ENCODE measurements at places on chromosomes 3 and 15.

DNA sequence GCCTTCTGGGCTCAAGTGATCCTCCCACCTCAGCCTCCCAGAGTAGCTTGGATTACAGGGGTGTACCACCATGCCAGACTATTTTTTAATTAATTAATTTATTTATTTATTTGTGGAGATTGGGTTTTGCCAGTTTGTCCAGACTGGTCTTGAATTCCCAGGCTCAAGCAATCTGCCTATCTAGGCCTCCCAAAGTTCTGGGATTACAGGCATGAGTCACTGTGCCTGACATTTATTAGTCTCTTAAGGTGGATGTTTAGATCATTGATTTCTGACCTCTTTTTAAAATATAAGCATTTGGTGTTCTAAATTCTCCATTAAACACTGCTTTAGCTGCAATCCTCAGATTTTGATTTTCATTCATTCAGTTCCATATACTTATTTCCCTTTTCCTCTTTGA is 15.6 kb downstream of the FBXW12 start:
- DNase-seq, result no peak

DNA sequence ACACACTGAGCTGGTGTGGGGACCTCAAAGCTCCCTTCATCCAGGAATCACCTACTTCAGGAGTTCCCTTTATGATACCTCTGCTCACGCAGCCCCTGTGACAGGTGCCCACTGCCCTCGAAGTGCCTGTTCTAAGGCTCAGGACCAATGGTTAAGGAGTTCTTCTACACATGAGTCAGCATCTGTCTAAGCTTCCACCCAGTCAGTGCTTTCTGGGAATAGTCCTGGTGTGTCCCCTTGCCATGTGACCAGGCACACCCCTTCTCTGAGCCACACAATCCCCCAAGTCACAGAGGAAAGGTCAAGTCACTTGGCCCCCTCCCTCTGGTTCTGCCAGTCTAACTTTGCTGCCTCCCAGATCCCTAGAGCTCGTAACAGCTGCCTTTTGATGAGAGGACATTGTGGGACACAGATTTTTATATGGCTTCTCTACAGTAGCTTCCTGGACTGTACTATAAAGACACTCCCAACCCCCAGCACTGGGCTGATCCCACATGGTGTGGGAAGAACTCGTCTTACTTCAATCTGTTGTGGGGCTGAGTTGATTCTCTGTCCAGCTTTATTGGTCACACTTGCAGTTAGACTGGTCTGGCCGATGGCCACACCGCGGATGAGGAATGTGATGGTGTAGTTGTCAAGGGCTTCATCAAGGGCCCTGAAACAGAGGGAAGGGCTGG is 78.8 kb downstream of the NUP210 start:
- DNase-seq, result no peak

DNA sequence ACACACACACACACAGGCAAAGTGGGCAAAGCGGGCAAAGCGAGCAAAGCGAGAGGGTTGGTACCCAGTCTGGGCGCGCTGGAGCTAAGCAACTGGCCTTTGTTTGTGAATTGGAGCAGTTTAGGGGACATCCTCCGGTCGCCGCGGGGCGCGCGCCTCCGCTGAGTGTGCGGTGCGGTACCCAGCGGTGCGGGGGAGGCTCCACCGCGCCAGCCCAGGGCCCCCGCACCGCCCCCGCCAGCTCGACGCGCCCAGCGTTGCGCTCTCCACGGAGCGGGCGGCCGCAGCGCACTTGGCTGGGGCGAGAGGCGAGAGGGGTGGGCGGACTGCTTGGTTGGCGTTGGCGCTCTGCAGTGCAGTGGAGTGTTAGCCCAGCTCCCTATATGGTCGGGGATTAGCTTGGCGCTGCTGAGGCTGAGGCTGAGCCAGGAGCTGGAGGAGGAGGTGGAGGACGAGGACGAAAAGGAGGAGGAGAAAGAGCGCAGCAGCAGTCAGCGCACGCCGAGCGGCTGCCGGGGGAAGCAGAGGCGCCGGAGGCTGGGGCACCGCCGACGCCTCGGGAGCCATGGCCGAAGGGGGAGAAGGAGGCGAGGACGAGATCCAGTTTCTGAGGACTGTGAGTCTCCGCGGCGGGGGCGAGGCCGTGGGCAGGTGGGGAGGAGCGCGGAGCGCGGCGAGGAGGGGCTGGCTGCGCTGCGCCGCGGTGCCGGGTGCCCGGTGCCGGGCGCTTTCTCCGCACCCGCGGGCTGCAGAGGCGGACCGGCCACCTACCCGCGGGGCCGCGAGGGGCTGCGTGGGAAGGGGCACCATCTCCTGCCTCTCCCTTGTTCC is at the start of gene RYR3:
Gene RYR3 (plus strand): TSS at position 487 of the 831 bp plus-strand sequence. CDS start 79 bp downstream, at position 566.
- DNase-seq, result no peak

GRCh38 chr15:66721954-66722353 is 19.9 kb downstream of the SMAD6 start:
- DNase-seq, result no peak

GRCh38 chr3:170716172-170716805 is 130.4 kb upstream of the SLC7A14 start:
- no peak for DNase-seq

DNA sequence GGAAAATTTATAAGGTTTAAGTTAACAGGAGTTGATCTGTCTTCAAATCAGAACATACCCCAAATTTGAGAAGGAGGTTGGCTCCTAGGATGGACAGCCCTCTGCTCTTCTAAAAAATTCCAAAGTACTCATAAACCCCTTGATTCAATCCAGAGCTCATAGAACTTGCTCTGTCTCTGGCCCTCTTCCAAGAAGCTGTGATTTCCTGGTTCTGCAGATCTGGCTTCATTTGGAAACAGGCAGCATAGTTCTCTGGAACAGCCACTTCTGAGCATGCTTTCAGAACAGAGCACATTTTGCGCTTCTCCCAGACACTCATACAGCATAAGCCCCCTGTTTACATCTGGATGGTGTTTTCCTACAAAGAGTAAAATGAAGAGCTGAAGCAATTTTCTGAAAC is 96.7 kb downstream of the KBTBD8 start:
- DNase-seq, result no peak

DNA sequence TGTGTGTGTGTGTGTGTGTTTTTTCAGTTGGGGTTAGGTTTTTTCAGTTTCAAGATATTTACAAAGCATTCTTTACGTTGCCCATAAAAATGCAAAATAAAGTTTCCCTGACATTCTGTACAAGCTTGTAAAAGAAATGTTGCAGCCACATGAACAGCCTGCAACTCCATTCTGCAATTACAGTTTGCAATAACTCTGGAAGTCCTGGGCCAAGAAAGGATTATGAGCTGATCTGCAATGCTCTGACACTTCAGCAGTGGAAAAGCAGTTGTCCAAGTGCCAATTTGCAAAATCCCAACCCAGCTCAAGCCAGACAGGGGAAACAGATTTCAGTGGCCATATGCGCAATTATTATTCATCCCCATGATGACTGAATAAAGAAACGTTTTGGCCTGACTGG is 322.1 kb downstream of the MEX3B start:
- no peak for DNase-seq

- peak; percentile 38 for DNase-seq
Measured at GRCh38 chr3:61938878-61939549, 377.6 kb downstream of the PTPRG start.

DNA sequence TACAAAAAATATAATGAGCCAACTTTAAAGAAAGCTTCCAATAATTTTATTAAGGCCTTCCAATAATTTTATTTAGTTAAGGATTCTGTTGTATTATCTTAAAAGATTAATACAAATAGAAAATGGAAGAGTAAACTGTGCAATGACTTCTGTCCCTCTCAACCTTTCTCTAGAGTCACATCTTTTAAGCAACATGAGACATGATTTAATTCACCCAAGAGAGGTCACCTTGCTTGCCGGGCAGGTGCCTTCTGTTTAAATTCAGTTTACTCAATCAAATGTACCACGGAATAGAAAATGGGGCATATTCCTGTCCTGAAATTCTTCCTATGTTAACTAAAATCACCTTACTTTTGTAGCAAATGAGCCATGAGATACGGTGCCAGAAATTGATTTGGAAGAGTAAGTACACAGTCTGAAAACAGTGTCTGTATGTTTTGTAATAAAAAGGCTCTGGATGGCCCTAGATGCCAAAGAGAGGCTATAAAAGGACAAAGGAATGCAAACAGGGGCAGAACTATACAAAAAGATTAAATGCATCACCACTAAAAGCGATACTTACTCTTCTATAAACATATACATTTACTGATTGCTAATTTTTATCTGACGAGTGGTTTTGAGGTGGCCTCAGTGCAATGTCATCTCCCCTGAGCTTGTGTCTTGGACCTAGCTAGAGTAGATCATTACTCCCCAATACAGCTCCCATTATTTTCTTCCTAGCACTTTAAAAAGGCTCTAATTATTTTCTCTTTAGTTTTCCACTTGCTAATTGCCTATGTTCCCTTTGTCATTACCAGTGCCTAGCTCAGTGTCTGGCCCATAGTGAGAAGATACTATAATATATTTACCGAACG is 134.0 kb downstream of the FHIT start:
- DNase-seq, result no peak

DNA sequence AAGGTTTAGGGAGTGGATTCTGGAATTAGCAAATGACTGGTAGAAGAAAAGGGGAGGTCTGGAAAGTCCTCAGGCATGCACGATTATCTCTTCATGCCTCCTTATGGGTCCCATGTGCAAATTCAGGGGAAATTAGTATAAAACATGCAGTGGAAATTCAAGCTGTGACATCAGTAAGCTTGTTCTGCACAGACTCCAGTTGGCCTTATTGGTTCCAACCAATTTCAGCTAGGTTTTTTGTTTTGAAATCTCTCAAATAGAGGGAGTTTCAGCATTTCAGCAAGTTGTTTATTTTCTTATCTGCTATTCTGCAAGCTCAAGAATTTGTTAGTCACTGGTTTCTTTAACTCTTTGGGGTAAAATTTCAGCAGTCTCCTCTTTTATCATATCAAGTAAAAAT is 774 bp upstream of the TMCO5A start:
- DNase-seq, result no peak

DNA sequence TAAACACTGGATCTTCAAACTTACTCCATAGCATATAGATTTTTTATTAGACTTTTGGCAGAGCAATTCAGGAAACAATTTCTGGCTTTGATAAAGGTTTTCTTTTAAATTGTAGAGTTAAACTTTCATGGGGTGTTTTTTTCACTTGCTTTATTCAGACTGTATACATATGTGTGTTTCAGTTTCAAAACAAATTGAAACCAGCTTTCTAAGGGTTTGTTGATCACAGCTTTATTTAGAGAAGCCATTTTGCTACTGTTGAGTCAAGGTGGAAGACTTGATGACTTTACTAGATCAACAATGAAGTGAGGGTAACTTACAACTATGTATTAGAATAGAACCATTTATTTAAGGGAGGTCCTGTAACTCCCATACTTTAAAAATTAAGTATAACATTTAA is 6.2 kb downstream of the UBE2E1 start:
- DNase-seq, result no peak

- DNase-seq, result no peak
Measured at GRCh38 chr15:101052681-101053121, 133.5 kb downstream of the LRRK1 start.

DNA sequence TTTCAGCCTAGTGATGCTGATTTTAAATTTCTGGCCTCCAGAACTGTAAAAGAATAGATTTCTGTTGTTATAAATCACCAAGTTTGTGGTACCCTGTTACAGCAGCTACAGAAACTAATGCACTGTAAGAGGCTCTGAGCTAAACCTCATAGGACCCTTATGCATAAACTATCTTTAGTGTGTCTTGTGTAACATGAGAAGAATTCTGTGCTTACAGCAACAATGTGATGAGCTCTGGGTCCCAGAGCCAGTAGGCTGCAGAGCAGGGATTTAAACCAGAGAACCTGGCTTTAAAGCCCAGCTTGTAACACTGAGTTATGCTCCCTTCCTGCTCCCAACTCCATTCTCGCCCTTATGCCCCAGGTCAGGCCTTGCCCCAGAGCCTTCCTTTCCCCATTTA is 113.1 kb downstream of the THSD4 start:
- DNase-seq, result no peak

GRCh38 chr3:78765671-78766485 is 1001.9 kb downstream of the ROBO1 start:
- no peak for DNase-seq

- DNase-seq, result peak; percentile 85
Measured at GRCh38 chr3:190862209-190863118, at the start of gene GMNC. Gene GMNC (minus strand): TSS chr3:190862694. CDS start chr3:190862615, 79 bp downstream.

GRCh38 chr15:38073178-38073946 is 138.9 kb downstream of the TMCO5A start:
- DNase-seq, result peak; percentile 10

GRCh38 chr3:73228000-73228399 is 166.5 kb downstream of the EBLN2 start:
- DNase-seq, result no peak

DNA sequence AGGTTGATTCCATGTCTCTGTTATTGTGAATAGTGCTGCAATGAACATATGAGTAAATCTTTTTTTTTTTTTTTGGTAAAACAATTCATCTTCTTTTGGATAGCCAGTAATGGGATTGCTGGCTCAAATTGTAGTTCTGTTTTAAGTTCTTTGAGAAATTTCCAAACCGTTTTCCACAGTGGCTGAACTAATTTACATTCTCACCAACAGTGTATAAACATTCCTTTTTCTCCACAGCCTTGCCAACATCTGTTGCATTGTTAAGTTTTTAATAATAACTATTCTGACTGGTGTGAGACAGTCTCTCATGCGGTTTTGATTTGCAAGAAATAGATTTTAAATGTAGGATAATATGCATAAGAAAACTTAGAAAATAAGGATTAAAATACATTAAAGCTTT is 279.0 kb upstream of the EPHA3 start:
- DNase-seq, result no peak

GRCh38 chr15:56982987-56983386 is 64.5 kb downstream of the TCF12 start:
- DNase-seq, result no peak

DNA sequence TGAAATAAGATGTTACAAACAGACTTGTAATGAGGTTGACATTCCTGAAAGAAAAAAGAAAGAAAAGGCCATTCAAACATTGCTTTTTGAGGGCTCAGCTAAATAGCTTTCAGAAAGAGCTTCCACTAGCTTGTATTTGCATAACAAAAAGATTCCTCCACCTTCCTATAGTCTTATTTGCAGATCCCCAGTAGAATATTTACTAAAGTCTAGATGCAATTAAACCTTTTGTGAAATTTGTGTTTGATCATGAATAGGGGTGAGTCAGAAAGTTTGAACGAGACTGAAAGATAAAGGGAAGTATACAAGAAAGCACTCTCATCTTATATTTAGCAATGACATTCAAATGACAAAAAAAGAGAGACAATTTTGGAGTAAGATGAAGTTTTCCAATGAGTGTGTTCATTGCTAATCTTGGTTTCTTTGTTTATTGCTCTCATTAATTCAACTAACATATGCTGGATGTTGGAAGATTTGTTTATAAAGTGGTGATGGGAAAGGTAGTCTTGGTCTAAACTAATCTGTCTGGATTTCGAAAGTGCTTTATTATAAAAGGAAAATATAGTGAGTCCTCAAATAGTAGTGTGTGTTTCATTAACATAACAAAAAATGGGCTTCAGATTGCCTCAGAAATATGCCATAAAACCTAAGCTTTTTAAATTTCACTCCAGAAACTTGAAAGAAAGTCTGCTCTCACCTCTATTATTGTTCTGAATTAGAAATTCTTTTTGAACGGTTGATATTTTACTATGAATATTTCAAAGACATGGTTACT is 9.1 kb upstream of the CADPS start:
- peak; percentile 18 for DNase-seq

- DNase-seq, result no peak
Measured at GRCh38 chr3:184160456-184160855, 5.3 kb downstream of the DVL3 start.

GRCh38 chr3:17820704-17821103 is 78.3 kb upstream of the TBC1D5 start:
- DNase-seq, result no peak

GRCh38 chr3:33152363-33153360 is 38.8 kb downstream of the CRTAP start:
- peak; percentile 87 for DNase-seq

Measured in DMS53 (cell line).